ENCODE measurements at places on chromosomes 11 and 22.

DNA sequence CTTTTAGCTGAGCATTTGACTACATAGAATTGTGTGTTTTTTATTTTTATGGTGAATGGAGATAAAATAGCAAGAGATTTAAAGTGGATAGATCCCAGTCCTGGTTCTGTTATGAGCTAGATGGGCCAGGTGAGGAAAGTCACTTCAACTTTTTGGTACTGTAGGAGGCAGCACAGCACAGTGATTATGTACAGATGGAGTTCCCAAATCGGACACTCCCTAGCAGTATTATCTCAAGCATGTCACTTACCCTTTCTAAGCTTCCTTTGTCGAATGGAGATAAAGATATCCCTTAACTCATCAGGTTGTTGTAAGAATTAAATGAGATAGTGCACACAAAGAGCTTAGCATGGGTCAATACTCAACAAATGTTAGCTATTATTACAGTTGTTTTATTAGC is 5.3 kb downstream of the EXPH5 start:
- DNase-seq: no peak

DNA sequence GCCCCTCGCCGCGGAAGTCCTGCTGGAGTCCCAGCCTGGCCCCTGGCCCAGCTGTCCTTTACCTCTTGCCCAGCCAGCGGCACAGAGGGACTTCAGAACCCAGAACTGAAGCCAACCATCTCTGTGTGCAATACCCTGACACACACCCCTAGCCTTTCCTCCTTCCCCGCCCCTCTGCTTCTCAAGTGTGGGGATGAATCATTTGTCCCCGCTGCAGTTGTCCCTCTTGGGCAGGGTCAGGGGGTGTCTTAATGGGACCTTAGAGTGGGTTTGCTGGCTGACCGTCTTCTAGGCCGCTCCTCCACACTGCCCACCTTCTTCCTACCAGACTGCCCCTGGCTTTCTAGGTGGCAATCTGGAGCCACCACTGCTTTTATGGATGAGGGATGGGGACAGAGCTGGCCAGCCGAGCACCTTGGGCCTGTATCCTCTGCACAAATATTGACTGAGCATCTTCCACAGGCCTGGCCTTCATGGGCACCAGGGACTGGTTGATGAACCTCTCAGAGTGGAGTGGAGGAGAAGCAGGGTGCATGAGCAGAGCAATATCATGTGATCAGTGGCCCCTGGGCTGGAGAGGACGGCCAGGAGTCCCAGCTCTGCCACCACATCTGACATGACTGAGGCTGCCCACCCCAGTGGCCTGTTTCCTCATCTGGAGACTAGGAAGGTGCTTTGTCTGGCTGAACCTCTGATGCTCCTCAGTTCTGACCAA is 668 bp upstream of the CHST1 start:
- no peak for DNase-seq

GRCh38 chr22:24926849-24927579 is 19.5 kb downstream of the LHFPL7 start:
- no peak for DNase-seq

DNA sequence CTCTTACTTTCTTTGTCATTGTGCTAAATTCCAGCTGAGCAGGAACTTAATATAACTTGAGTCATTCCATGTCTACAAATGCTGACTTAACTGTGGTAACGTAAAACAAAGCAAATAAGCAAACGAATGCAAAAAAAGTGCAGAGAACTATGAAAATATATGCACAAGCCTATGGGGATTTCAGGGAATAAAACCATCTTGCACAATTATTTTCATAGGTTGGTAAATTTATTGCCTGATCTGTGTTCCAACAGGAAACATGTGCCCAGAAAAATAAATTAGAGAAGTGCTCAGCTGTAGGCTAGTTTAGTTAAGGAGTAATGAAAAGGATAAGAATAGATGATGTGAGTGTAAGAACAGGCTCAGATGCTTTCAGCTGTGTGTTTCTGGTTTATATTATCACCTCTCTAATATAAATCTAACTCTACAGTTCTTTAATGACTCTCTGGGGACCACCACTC is 1169.3 kb downstream of the LRRC4C start:
- DNase-seq: no peak

DNA sequence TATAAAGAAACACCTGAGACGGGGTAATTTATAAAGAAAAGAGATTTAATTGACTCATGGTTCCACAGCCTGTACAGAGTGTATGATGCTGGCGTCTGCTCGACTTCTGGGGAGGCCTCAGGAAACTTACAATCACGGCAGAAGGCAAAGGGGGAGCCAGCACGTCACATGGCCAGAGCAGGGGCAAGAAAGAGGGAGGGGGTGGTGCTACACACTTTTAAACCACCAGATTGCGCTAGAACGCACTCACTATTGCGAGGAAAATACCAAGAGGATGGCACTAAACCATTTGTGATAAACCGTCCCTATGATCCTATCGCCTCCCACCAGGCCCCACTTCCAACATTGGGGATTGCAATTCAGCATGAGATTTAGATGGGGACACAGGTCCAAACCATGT is 79.7 kb upstream of the CARD18 start:
- DNase-seq: no peak

- DNase-seq: no peak
Observed at GRCh38 chr22:40487663-40488249, 117.4 kb downstream of the SGSM3 start.
